ENCODE measurements at places on chromosomes 16 and 17.
A peak's percentile ranks its signal among the peaks of the same experiment; 100 is the strongest.

GRCh38 chr17:67456889-67457288 lies 79.8 kb downstream of the PITPNC1 start:
- DNase-seq: no peak

DNA sequence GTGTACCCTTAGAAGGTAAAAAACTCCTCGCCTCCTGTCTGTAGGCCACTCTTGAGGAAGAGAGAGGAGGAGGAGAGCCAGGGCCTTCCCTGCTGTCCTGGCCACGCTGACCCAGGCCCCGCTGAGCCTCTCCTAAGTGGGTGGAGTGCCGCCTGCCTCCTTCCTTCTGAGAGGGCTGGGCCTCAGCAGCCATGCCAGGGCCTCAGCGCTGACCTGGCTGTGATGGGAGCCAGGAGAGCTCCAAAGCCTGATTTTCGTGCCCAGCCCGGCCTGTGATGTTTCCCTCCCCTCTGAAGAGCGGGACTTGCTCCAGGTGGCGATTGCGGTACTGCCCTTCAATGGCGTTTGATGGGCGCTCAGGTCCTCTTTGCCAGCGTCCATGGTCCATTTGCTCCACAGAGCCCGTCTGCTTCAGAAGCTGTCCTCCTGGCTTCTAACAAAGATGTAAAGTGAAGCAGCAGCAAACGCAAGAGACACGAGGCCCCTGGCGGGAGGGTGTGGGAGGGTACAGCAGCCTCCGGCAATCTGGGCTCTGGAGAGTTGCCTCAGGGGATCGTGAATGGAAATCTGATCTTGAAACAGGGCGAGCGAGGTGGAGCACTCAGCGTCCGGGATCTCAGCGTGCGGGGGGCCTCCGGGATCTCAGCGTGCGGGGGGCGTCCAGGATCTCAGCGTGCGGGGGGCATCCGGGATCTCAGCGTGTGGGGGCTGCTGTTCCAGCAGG lies 93.5 kb downstream of the NPIPB11 start:
- peak; percentile 26 for DNase-seq

DNA sequence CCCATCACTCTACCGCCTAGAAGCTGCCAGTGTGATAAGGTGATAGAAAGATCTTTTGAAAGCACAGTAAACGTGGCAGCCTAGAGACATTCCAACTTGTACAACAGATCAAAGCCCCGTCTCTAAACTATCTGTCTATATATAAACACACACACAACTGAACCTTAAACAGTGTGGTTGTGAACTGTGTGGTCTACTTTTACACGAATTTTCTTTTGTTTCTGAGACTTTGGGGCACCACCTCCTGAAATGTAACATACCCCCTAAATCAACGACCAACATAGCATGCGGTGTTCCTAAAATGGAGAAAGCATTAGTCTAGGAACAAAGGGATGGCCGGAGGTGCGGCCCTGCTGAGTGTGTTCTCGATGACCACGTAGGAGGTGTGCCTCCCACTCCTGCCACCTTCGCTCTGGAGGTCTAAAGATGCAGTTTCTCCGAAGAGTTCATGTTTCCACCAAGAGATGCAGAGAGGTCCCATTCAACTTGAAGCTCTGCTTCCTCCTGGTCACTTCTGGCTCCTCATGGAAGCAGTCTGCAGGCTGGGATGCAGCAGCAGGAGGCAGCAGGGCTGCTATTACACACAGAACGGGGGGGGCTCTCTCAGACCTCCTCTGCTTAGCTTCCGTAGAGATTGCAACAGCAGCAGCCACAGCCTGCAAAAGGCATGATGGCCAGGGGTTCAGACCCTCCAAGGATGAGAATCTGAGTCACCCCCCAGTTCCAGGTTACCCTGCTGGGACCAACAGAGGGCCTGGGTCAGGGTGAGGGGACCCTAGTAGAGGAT lies 22.6 kb upstream of the USP10 start:
- DNase-seq: no peak

DNA sequence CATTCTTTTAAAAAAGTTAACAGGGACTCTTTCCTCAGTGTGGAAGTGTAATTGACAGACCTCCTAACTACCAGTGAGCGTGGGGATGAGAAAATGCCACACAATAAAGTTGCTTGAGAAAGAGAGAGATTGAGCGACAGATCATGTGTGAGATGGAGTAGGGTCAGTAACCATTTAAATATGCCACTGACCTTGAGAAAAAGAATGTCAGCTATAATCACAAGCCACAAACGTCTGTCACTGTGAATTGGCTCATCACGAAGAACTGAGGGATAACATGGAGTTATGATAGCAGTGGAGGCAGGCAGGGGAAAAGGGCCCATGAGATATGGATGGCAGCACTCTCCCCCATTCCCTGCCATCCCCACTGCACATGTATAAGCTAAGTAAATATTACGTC lies 253.9 kb downstream of the SLC39A11 start:
- no peak for DNase-seq

DNA sequence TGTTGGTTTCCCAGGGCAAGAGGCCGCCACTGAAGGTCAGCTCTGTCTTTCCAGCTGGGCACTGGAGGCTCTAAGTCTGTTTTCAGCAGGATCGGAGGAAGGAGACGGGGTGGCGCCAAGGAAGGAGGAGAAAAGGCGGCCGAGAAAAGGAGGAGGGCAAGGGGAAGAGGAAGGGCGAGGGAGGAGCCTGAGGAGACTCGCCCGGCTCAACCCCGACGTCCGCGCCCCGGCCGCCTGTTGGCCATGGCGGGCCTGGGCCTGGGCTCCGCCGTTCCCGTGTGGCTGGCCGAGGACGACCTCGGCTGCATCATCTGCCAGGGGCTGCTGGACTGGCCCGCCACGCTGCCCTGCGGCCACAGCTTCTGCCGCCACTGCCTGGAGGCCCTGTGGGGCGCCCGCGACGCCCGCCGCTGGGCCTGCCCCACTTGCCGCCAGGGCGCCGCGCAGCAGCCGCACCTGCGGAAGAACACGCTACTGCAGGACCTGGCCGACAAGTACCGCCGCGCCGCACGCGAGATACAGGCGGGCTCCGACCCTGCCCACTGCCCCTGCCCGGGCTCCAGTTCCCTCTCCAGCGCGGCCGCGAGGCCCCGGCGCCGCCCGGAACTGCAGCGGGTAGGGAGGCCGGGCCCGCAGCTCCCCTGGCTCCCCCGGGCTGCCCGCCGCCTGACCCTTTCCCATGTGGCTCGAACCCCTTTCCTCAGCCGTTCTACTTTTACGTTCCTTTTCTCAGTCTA lies at the start of gene RNF135:
Gene RNF135, plus strand, starts transcription at position 209 of the 737 bp plus-strand sequence. Its CDS starts 35 bp downstream, at position 244.
- DNase-seq: peak; percentile 93

All from iPS-NIHi11 (cell line).